T-cell (primary cell): ENCODE measurements at places on chromosomes 11 and 22. TPM values are rescaled to one million over a fixed set of nuclear protein-coding genes. Genes with fewer than 3 reads are reported as not detected.

DNA sequence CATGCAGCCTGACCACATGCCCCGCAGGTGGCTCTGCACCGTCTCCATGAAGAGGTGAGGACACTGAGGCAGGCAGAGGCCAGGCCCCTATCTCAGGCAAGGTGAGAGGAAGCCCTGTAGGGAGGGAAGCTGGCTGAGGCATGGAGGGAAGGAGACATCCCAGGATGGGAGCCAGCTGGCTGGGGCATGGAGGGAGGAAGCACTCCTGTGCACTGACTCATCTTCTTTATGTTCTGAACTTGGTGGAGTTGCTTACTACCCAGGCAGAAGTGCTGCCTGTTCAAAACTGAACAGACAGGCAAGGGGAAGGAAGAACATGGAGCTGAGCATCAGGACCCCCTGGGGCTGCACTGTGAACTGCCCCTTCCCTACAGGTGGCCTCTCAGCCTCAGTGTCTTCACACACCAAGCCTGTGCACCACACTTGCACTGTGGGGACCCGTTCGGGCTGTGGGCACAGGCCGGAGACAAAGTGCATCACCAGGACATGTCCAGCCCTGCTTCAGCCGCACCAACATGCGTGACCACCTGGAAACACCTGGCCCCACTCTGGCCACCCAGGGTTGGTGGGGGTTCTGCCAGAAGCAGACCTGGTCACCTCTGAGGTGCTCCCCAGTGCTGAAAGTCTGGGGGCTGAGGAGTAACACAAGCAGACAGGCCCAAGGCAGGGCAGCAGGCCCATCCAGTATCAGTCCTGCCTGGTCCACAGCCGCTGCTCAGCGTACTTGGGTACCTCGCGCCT, 55.5 kb downstream of the DGCR2 start:
- no peak for DNase-seq

GRCh38 chr22:11325767-11326166, 4202.2 kb upstream of the OR11H1 start:
- no peak for DNase-seq

TUB gene
- 0.13 TPM for total RNA-seq

- no peak for DNase-seq
Observed at GRCh38 chr11:96173422-96173821, 169.6 kb downstream of the MAML2 start.

TEX12 gene
- not detected for total RNA-seq

- DNase-seq: no peak
Observed at GRCh38 chr11:59174664-59175033, 2.7 kb downstream of the DTX4 start.

GRCh38 chr22:29106839-29107238, 34.0 kb downstream of the KREMEN1 start:
- no peak for DNase-seq

GP1BB gene
- total RNA-seq: 0.19 TPM

- DNase-seq: no peak
Observed at GRCh38 chr11:113644605-113645004, 61.5 kb downstream of the TMPRSS5 start.

OTOG gene
- total RNA-seq: not detected
